Mucosa of gallbladder (tissue), 1 donor: ENCODE measurements at places on chromosomes 1 and 21. TPM values are rescaled to one million over a fixed set of nuclear protein-coding genes. Genes with fewer than 3 reads are reported as not detected.

AUNIP gene
- 0.26 TPM for total RNA-seq

DISP1 gene
- 27.4 TPM for total RNA-seq

AIRE gene
- 0.17 TPM for total RNA-seq

DNA sequence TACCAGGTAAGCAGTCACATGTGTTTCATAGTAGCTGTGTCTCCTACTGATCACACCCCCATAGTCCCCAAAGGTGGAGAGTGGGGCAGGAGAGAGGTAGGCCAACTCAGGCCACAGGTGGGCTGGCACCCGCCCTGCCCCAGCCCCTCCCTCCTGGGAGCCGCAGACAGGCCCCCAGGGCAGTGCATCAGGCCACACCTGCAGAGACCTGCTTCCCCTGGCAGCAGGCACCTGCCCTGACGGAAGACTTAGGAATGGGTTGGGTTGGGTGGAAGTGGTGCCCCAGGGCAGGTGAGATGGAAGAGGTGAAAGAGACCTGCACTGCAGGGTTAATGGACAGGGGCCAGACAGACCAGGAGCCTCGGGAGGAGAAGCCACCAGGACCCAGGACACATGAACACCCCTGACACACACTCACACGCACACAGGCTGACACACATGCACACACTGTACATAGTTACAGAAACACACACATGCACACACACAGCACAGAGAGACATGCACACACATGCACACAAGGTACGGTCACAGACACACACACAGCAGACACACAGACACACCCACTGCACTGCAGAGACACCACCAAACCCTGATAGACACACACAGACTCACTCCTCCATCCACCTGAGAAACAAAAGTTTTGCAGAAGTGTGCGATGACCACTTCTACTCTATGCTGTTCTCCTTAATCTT lies 1.7 kb upstream of the COL18A1 start:
- no peak for DNase-seq

- DNase-seq, result no peak
These were observed 34.0 kb downstream of the DIRAS3 start for GRCh38 chr1:68016381-68016780.

IL20 gene
- not detected for total RNA-seq

APCS gene
- 54.7 TPM for total RNA-seq

DNA sequence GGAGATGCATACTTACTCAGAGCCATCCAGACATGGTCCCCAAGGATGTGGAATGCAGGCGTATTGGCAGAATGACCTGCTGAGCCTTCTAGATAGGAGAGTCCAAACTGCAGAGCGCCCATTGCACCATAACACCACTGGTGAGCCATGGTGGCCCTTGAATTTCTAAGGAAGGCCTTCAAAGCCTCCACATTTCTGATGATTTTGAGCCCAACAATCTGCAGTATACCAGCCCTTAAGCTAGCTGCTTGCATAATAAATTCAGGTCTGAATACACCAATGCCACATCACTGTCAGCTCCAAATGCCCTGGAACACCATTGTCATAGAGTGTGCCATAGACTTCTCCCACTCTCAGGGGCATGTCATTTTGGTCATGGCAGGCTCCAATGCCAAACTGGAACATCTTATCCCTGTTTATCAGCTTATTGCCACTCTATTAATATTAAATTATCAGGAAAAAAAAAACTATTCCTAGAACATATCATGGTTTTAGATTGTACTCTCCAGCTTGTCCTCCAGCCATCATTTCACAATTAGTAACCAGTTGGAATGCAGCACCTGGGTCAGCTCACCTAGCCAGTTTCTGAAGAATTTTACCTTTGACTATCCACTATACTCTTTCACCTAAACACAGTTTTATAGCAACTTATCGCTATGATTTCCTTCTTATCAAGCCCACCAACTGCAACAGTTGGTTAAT lies 26.9 kb downstream of the NPHS2 start:
- DNase-seq, result no peak

DNA sequence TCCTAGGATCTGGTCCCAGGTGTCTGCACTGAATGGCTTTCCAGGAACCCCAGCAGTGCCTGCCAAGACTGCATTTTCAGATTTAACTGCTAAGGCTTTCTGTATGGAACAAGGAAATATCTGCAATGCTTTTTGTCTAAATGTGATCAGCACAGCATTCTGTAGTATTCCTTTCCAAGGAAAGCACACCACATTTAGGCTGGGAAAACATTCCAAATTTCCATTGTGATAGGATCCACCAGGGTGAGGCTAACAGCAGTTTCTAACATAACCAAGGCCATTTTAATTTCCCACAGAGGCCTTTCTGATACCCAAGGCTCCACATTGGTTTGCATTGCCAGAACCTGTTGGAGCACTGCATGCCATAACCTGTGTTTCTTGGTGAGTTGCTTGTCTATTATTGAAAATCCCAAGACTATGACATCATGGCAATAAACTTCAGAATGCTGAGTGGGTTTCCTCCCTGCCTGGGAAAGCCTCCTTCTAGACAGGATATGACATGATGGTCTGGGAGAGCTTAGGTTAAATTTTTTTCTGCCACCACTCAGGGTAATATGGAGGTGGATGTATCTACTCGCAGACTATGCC lies 23.3 kb upstream of the PTGFRN start:
- no peak for DNase-seq

DNA sequence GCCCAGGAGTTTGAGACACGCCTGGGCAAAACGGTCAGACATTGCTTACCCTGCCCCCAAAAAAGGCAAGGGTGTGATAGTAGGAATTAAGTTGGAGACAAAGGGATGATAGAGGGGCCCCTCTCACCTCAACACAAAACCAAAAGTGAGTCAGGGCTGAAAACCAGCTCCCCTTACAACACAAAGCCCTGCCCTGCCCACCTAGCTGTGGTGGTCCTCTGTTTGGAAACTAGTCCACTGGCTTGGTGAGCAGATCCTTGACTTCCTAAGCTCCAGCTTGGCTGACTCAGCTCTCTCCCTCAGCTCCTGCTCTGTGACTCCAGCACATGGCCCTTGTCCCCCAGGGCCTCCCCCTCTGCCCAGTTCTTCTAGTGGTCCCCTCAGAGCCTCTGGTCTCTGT lies 603.8 kb downstream of the PTPRC start:
- DNase-seq, result no peak

PTPN7 gene
- 9.3 TPM for total RNA-seq

GRCh38 chr1:29517251-29518086 lies 281.1 kb downstream of the PTPRU start:
- DNase-seq, result peak; percentile 4

DENND2C gene
- 4.1 TPM for total RNA-seq

ADAM30 gene
- total RNA-seq, result not detected

- no peak for DNase-seq
These were observed 35.2 kb downstream of the POFUT2 start for GRCh38 chr21:45252448-45252925.

GRCh38 chr1:85230305-85230977 lies 29.0 kb downstream of the C1orf52 start:
- DNase-seq, result no peak

DNA sequence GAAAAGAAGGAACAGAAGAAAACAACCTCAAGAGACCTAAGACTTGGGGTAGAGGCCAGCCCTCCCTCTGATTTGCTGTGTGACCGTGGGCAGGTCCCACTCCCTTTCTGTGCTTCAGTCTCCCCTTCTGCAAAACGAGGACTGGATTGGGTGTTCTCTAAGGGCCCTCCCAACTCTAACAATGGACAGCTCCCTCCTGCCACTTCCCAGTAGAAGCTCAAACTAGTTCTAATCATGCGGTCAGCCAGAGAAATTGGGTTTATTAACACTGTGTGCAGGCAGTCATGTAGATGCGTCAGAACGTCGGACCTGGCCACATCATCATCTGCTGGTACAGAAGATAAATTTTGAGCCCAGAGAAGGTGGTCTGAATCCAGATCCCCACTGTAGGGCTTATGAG lies 1.6 kb upstream of the PADI4 start:
- no peak for DNase-seq

GRCh38 chr1:91884459-91885212 lies 1.3 kb downstream of the TGFBR3 start:
- DNase-seq, result no peak

GRCh38 chr1:151504759-151505158 lies 6.4 kb upstream of the CGN start:
- no peak for DNase-seq

IL6R gene
- total RNA-seq, result 31.2 TPM

GRCh38 chr21:33938381-33938780 lies 22.8 kb upstream of the ATP5PO start:
- DNase-seq, result no peak

- DNase-seq, result no peak
These were observed 1538.3 kb downstream of the NCAM2 start for GRCh38 chr21:22536509-22536908.

DNA sequence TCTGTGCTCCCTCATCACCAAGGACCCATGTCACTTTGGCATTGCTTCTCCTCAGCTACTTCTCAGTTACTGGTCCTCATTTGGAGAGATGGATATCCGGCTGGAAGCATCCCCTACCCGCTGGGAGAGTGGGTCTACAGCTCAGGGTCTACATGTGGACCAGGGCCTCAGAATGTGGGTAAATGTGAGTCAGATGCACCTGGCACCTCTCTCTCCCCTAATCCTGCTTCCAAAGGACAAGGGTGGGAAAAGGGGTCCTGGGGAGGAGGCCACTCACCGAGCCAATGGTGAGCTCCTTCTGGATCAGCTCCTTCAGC lies 908 bp downstream of the S100A6 start:
- DNase-seq, result no peak

- DNase-seq, result no peak
These were observed 71.3 kb upstream of the BEND5 start for GRCh38 chr1:48848035-48848434.

- DNase-seq, result peak; percentile 15
These were observed 72.3 kb downstream of the RUSC1 start for GRCh38 chr1:155392898-155393411.

- no peak for DNase-seq
These were observed 8.4 kb upstream of the MTF1 start for GRCh38 chr1:37867784-37868183.

DNA sequence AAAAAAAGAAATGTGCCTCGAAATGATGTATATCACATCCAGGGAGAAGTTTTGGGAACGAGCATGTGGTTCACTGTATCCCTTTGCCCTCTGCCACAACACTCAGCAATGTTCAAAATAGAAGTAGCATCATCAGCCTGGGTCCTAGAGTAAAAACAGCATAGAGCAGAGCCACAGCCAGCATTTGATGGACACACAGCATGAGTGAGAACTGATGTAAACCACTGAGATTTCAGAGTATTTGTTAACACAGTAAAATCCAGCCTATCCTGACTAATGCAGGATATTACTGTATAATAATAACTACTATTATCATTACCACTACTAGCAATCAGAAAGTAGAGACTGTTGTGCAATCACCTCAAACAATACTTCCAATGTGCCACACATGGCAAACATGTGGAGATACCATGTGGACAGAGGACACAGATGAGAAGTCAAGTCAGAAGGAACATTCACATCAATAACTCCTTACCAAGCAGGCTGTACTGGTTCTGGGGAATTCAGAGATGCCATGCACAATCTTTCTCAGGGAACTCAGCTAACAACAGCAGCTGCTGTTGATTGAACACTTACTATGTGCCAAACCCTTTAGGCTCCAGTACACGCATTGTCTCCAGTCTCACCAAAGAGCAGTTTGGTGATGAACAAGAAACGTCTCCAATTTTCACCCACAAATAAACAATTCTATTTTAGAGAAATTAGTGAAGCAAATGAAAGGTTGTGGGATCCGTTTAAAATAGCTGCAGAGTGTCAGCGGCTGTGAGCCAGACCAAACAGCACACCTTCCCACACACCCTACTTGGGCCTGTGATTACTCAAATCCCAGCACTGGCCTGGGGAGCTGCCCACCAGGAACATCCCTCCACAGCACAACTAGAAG lies 16.6 kb upstream of the GFI1 start:
- DNase-seq, result no peak

GRCh38 chr1:29879217-29879616 lies 642.9 kb downstream of the PTPRU start:
- DNase-seq, result no peak

CASZ1 gene
- 72.8 TPM for total RNA-seq

NOS1AP gene
- 20.7 TPM for total RNA-seq

GRCh38 chr1:39754906-39755504 lies 16.1 kb downstream of the OXCT2 start:
- DNase-seq, result no peak

CRNN gene
- not detected for total RNA-seq

OR2L2 gene
- 0.06 TPM for total RNA-seq

RUNX1 gene
- total RNA-seq, result 35.1 TPM

GRCh38 chr1:202046748-202047708 lies 36.6 kb downstream of the ELF3 start:
- no peak for DNase-seq

DNA sequence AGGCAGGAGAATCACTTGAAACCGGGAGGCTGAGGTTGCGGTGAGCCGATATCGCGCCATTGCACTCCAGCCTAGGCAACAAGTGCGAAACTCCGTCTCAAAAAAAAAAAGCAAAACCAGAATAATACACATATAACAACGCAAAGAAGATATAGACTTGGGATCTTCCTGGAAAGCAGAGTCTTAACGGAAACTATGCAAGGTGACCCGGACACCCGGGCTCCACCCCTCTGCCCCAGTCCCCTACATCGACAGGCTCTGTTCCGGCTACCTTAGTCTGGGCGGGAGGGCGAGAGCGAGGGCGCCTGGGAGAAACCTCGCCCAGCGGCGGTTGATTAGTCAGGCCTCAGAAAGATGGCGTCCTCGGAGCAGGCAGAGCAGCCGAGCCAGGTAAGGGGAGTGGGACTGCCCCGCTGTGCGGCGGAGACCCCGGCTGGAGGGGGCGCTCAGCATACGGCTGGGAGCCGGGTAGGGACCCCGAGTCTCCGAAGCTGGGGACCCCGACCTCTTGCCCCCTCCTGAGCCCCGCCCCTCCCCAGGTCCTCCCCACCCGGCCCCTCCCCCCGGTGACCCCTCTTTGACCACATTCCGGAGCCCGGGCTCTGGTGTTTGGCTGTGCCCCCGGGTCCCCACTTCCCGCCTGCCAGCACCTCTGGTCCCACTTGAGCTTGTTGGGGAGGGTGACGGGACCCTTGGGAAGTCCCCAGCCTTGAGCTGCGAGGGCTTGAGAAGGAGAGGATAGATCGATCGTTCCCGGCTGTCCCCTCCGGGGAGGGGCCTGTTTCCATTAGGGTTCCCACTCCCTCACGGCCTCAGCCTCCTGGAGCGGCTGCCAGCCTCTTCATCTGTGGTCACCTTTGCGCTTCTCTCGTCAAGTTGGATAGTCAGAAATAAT lies at the start of gene PEX14:
Gene PEX14 (plus strand): TSS at position 338 of the 895 bp plus-strand sequence. CDS start 17 bp downstream, at position 355.
- DNase-seq, result peak; percentile 87

DNA sequence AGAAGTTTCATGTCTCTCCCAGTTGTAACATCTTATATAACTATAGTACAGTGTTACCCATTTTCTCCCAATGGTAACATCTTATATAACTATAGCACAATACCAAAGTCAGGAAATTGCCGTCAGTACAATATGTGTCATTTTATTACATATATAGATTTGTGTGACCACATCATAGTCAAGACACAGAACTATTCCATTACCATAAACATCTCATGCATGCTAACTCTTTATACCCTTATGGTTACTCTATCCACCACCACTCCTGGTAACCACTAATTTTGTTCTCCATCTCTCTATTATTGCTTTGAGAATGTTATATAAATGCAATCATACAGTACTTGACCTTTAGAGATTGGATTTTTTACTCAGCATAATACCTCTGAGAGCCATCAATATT lies 120.7 kb downstream of the BACH1 start:
- no peak for DNase-seq

FALEC gene
- total RNA-seq, result 1.1 TPM

FMO3 gene
- 0.86 TPM for total RNA-seq
